ENCODE measurements at places on chromosomes 16 and 17. TPM values are rescaled to one million over a fixed set of nuclear protein-coding genes. Genes with fewer than 3 reads are reported as not detected.

- H3K27ac ChIP-seq, result no peak overlapping the region
- H3K4me3 ChIP-seq, result no peak overlapping the region
- peaks cover 8% of the 10 kb centered on the region for H3K4me1 ChIP-seq
Measured at GRCh38 chr17:67431249-67432015, 54.4 kb downstream of the PITPNC1 start.

DNA sequence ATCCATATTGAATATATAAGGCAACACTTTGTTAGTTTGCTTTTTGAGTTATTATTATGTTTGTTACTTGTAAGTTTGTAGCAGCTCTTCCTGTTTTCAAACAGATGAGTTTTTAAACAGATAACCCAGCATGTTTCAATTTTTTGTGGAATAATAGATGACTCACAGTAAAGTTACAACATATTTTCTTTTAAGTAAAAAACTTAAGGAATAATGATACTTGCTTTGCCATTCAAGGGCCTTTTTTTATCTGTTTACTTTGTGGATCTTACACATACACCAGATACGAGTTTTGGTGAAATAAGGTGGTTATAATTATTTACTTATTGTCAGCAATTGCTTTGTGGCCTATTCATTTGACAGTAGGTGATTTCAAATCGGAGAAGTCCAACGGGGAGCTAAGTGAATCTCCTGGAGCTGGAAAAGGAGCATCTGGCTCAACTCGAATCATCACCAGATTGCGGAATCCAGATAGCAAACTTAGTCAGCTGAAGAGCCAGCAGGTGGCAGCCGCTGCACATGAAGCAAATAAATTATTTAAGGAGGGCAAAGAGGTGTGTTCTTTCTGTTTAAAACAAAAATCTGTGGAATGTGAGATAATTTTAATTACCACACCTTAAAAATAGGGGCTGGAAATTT, 66.3 kb downstream of the BPTF start:
- H3K4me1 ChIP-seq, result no peaks in the 10 kb centered on the region
- no peaks in the 10 kb centered on the region for H3K27me3 ChIP-seq
- H3K4me3 ChIP-seq, result no peak overlapping the region
- DNase-seq, result no peak

DNA sequence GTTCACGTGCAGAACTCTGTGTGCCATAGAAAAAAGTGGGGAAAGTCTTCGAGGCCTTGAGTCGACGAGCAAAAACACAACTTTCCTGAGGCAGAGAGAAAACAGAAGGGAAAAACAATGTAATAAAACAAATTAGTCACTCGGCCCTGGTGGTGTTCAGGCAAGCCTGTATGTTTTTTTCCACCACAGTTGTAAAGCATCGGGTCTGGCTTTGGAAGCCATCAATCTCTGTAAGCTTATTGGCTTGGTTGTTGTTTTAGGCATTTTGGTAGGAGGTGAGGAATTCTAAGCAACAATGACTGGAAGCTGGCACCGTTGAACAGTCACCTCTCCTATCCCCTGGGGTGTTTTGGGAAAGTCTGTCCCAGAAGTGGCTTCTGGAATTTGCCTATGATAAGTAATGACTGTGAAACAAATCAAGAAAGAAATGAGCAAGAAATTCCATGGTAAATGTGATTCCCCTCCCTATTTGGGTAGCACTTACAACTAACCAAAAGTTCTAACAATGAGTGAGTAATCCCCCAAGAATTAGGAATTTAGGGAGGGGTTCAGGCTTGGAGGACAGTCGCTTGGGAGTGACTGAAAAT, 2.8 kb downstream of the CDH13 start:
- H3K4me1 ChIP-seq, result peaks cover 55% of the 10 kb centered on the region
- no peak overlapping the region for H3K4me3 ChIP-seq
- DNase-seq, result peak; percentile 41
- H3K27me3 ChIP-seq, result peaks cover 47% of the 10 kb centered on the region
- H3K36me3 ChIP-seq, result no peaks in the 10 kb centered on the region

GRCh38 chr17:67619555-67619954, 98.2 kb upstream of the NOL11 start:
- H3K4me3 ChIP-seq, result no peak overlapping the region
- H3K4me1 ChIP-seq, result no peaks in the 10 kb centered on the region
- no peak for DNase-seq
- no peak overlapping the region for H3K27ac ChIP-seq
- no peaks in the 10 kb centered on the region for H3K36me3 ChIP-seq

ASPHD1 gene
- not detected for total RNA-seq

- H3K27ac ChIP-seq, result no peak overlapping the region
- H3K4me3 ChIP-seq, result no peak overlapping the region
- H3K27me3 ChIP-seq, result no peaks in the 10 kb centered on the region
- H3K36me3 ChIP-seq, result no peaks in the 10 kb centered on the region
Measured at GRCh38 chr17:33667671-33668070, 374.6 kb upstream of the ASIC2 start.

CCL3 gene
- 1.4 TPM for total RNA-seq

GRCh38 chr16:80744856-80745255, 59.5 kb downstream of the CDYL2 start:
- DNase-seq, result no peak
- no peaks in the 10 kb centered on the region for H3K4me1 ChIP-seq
- H3K4me3 ChIP-seq, result no peak overlapping the region
- H3K27ac ChIP-seq, result no peak overlapping the region
- H3K36me3 ChIP-seq, result no peaks in the 10 kb centered on the region
- H3K27me3 ChIP-seq, result no peaks in the 10 kb centered on the region

DNA sequence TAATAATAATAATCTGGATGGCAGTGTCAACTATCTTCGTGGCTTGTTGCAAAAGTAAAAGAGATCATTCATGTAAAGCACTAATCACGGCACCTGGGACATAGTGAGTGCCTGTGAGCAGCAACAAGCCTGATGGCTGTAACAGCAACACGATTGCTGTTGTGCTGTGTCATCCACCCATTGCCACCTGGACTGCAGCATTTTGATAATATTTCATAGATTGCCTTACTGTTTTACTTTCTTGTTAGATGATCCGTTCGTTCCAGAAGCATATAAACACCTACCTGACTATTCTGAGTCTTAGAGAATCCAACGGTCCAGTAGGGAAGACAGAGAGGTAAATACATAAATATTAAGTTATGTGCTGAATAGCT, 3.1 kb upstream of the MRPS23 start:
- H3K27ac ChIP-seq, result peak overlapping the region; percentile 97
- H3K4me1 ChIP-seq, result peaks cover 64% of the 10 kb centered on the region
- peaks cover 7% of the 10 kb centered on the region for H3K36me3 ChIP-seq
- DNase-seq, result no peak

GRCh38 chr17:49779739-49780231, 8.7 kb upstream of the KAT7 start:
- no peak for DNase-seq
- no peaks in the 10 kb centered on the region for H3K36me3 ChIP-seq
- H3K4me3 ChIP-seq, result no peak overlapping the region
- peaks cover 73% of the 10 kb centered on the region for H3K4me1 ChIP-seq
- H3K27ac ChIP-seq, result peak overlapping the region; percentile 65

TP53TG3B gene
- total RNA-seq, result not detected

DNA sequence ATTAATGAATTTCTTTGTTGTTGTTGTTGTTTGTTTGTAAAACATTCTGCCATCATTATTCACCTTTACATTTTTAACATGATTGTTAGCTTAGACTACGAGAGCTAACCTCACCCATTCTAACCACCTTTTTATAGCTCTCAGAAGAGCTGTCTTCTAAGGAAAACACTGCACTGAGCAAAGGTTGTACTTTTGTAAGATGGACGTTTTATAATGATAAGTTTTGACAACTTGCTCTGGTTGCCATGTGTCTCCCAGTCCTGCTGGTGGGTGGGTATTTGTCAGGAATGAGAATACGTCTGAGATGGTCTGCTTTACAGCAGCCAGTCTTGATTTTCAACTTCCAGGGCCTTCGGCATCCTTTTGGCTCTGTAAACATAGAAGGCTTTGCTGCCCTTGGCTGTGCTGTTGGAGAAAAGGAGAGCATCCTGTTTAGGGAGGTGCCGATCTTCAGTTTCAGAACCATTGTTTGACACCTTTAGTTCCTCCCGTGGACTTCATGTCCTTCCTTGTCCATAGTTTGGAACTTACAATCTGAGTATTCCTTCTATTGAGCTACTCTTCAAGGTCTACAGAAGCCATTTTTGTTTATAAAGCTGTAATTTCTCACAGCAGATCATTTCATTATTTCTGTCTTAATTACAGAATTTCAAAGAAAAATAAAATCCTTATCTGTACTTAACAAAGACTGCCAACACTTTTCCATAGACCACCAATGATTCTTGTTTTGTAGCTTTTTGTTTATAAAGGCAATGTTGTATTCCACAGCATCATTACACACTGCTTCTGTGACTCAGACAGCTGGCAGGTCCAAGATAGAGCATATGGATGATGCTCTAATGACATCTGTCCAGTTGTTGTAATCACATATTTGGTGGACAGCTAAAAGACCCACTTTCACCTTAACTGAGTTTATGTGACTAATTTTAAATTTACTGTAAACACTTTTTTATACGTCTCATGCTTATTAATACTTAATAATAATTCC, 270.1 kb upstream of the TBX2 start:
- no peaks in the 10 kb centered on the region for H3K36me3 ChIP-seq
- H3K4me3 ChIP-seq, result no peak overlapping the region
- no peaks in the 10 kb centered on the region for H3K4me1 ChIP-seq
- H3K27ac ChIP-seq, result no peak overlapping the region
- DNase-seq, result no peak
- no peaks in the 10 kb centered on the region for H3K27me3 ChIP-seq

DNA sequence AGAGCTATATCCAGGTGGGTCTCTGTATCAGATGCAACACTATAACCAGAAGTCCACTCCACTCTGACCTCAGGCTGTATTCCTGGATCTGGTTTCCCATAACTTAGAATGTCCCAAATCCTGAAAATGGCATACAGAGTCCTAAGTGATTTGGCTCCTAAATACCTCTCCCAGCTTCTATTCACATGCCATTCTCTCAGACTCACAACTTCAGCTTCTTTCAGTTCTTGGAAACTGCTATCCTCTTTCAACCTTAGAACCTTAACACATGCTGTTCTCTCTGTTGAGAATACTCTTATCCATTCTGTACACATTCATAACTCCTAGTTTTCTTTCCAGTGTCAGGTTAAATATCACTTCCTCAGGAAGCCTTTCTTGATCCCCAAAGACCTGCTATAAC, 132.0 kb downstream of the BRIP1 start:
- H3K36me3 ChIP-seq, result no peaks in the 10 kb centered on the region
- no peak overlapping the region for H3K27ac ChIP-seq
- H3K27me3 ChIP-seq, result no peaks in the 10 kb centered on the region
- no peak for DNase-seq
- H3K4me3 ChIP-seq, result no peak overlapping the region

DNA sequence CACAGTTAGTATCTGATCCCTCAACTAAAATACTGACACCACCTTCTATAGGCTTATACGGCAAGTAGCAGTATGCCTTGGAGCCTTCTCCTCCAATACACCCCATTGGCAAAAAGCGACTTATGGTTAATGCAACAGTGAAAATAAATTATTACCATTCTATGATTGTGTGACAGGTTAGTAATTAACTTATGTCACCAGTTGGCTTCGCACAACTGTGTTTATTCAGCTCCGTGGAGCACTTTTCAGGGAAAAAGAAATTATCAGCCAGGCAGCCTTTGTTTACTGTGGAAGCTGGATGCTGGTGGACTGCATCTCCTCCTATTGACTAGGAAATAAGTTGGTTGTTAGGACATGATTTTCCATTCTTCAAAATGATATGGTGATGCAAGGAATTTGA, 833.8 kb upstream of the RBFOX1 start:
- DNase-seq, result no peak
- no peaks in the 10 kb centered on the region for H3K27me3 ChIP-seq
- no peaks in the 10 kb centered on the region for H3K4me1 ChIP-seq
- H3K4me3 ChIP-seq, result no peak overlapping the region

CD300A gene
- total RNA-seq, result 2.9 TPM

SEPTIN1 gene
- total RNA-seq, result 5.8 TPM

DNA sequence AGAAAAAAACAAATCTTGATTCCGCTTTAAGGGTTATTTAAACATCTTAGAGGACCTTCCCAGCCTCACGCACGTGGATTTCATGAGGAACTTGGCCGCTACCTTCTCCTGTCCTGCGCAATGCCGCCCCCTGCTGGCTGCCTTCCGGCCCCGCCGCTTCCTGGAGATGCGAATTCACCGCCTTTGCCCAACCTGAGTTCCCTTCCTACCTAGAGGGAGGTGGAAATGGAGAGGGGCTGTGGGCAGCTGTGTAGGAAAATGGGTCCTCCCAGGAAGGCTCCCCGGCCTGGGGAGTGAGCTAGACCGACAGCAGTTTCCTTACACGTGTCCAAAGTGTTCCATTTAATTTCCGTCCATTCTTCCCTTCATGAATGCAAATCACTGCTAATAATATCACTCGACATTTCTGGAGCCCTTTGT, 1.0 kb upstream of the ABCC12 start:
- peak; percentile 82 for DNase-seq
- H3K36me3 ChIP-seq, result no peaks in the 10 kb centered on the region
- no peak overlapping the region for H3K4me3 ChIP-seq
- H3K4me1 ChIP-seq, result no peaks in the 10 kb centered on the region

UMOD gene
- total RNA-seq, result not detected

- no peaks in the 10 kb centered on the region for H3K4me1 ChIP-seq
- H3K36me3 ChIP-seq, result no peaks in the 10 kb centered on the region
- no peak overlapping the region for H3K27ac ChIP-seq
- H3K27me3 ChIP-seq, result no peaks in the 10 kb centered on the region
- no peak overlapping the region for H3K4me3 ChIP-seq
- DNase-seq, result no peak
Measured at GRCh38 chr17:2974347-2974746, 89.1 kb downstream of the OR1D5 start.

DNA sequence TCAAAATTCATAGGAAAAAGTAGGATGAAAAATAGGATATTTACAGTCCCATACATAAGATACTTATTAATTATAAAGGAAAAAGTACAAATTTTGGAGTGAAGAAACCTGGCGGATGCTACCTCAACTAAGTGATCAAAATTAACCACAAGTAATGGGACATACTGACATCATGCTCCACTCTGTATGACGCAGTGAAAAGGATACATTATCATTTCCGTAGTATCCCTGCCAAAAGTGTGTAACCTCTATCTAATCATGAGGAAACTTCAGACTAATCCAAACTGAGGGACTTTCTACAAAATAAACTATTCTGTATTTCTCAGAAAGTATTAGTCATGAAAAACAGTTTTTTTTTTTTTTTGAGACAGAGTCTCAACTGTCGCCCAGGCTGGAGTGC, 60.5 kb downstream of the TRIM37 start:
- no peak for DNase-seq
- peaks cover 18% of the 10 kb centered on the region for H3K36me3 ChIP-seq
- H3K27me3 ChIP-seq, result no peaks in the 10 kb centered on the region
- no peak overlapping the region for H3K4me3 ChIP-seq

Measured in sigmoid colon (tissue), 7 donors.